ENCODE measurements at places on chromosomes 5 and 9.
A peak's percentile ranks its signal among the peaks of the same experiment; 100 is the strongest.

DNA sequence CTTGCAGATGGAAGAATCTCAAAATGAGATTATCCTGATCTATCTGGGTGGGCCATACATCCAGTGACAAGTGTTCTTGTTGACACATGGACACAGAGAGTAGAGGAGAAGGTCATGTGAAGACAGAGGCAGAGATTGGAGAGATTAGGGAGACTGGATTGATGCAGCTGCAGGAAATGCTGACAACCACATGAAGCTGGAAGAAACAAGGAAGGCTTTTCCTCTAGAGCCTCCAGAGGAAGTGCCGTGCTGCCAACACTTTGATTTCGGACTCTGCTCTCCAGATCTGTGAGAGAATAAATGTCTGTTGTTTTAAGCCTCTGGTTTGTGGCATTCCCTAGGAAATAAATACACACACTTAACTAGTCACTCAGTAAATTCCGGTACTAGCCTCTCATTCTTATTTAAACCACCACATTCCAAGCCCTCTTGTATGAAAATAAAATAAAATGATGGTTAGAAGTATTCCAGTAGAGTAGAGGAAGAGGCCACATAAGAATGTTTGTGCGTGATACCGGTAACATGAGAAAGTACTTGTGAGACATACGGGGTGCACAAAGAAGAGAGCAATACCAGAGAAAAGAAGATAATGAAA, 110.9 kb upstream of the DMAC1 start:
- DNase-seq: no peak

DNA sequence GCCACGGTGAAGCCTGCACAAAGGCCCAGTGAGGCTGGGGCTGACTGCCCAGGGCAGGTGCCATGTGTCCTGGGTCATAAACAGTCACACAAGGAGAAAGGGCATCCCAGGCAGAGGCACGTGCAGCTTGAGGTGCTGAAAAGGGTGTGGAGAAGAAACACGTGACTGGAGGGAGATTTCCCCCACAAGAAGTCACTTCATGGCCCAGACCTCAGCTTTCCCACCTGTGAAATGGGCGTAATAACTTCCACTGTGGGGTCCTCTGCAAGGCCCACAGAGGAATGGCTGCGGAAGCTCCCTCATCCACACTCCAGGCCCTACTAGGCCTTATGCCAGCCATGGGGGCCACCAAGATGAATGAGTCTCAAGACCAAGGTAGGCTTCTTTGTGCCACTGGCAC, 20.1 kb upstream of the CPLX2 start:
- no peak for DNase-seq

DNA sequence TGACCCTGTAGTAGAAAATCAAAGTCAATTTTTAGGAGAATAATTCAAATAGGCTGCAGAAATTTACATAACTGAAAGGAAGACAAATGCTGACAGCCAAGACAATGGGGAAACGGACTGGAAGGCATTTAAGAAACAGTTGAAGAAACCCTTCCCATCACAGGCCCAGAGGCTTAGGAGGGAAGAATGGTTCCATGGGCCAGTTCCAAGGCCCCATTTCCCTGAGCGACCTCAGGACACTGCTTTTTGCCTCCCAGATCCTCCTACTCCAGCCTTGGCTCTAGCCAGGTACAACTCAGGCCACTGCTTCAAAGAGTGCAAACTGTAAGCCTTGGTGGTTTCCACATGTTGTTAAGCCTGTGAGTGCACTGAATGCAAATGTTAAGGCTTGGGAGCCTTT, 184.1 kb upstream of the SGCD start:
- no peak for DNase-seq

DNA sequence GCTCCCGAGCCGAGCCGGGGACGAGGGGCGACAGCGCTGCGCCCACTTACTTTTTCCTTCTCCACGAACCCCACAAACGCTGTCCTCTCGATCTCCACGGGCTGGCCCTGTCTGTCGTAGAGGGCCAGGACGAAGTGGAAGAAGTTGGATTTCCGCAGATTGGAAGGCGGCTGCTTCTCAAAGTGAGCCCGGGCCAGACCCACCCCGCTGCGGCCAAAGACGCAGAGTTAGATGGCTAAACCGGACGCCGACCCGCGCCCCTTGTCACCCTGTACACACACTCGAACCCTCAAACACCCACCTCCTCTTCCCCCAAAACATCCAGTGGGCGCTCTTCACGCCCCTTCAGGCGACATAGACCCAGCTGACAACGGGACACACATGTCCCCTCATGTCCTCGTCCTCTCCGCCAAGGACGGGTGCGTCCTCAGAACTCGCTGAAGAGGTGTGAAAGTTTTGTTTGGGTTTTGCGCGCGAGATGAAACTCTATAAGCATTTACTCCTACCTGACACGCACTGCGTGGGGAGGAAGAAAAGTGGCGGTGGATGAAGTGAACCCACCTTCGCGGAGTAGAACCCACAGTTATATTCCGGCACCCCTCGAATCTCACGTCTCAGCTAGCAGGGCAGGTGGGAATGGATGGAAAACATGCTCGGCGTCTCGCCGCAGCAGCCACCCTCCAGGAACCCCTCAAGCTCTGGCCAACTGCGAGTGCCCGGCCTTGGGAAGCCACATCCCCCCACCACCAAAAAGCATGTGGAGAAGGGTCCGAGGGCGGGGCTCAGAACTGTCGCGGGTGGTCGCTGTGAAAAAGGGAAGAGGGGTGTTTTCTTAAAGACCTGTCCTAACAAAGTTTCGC, 2.6 kb downstream of the EBF1 start:
- DNase-seq: no peak

- no peak for DNase-seq
Observed at GRCh38 chr9:124760719-124761118, 10.4 kb downstream of the NR6A1 start.

GRCh38 chr5:147949711-147950573, 43.6 kb upstream of the C5orf46 start:
- DNase-seq: peak; percentile 32

- no peak for DNase-seq
Observed at GRCh38 chr9:22114956-22115355, 105.9 kb upstream of the CDKN2B start.

DNA sequence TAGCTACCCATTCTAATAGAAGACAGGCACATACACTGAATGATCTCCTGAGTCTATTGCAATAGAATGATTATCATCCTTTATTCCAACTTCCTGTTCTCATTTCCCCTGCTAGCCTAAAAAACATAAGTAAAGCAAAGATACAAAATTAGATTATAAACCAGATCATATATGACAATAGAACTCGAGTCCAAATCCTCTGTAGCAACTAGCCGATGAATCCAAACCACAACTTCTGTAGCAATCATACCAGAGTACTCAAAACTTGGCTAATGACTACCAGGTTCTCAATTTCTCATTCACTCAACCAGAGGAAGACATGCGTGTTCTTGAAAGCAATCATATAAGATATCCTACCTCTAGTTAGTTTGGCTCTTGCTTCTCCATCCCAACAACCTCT, 622.1 kb downstream of the PSAT1 start:
- no peak for DNase-seq

GRCh38 chr5:180367991-180368390, 14.9 kb upstream of the GFPT2 start:
- no peak for DNase-seq

DNA sequence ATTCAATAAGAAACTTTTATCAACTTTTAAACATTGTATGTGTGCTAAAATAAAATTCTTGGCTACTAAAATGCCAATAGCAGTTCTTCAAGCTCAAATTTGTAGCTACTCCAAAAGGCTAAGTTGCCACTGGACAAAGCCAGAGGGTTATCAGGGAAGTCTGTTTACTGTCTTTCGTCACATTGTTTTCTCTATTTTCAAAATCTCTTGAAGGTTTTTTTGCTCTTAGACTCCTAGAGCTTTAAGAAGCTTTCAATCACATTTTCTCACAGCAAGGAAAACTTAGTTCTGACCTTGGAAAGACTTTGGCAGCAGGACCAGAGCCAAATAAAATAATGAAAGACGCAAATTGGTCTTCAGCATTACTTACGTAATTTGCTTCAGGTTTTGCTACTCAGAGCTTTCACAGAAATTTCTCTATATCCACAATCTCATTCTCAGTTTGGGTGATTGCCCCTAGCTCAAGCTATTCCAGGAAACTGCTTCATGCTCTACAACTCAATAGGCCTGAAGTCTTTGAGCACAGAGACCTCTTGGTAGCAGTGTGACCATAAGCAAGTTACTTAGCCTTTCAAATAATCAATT, 257.7 kb downstream of the GABRG2 start:
- no peak for DNase-seq

- no peak for DNase-seq
Observed at GRCh38 chr9:137311171-137311985, 9.3 kb upstream of the NRARP start.

DNA sequence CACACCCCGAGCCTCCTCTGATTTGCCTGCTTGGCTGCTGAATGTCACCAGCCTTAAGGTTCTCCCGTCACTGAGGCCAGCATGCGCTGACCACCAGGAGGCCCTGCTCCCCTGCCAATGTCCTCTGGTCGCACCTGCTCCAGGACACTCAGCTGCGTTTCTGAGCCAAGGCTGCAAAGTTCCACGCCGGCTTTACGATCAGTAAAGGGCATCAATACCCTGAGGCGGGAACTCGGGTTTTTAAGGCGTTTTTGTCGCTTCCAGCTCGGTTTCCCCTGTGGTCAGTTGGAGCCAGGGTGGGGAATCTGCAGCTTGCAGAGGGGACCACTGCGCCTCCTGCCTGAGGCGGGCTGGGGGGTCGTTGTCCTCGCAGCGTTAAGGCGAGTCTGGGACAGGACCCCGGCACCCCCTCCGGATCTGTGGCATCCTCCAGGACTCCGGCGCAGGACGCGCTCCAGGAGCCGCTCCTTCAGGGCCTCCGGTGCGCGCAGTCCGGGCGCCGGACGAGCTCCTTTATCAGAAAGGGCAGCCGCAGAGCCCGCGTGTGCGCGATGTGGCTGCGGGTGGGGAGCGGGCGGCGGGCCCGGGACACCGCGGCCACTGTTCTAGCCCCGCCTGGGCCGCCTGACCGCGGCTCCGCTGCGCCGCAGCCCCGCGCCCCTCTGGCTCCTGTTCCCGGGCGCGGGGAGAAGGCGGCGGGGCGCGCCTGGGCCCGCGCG, 24.1 kb upstream of the FLT4 start:
- DNase-seq: no peak

- DNase-seq: no peak
Observed at GRCh38 chr5:2006971-2007291, 124.2 kb upstream of the IRX4 start.

- no peak for DNase-seq
Observed at GRCh38 chr9:7119612-7120011, 361.8 kb downstream of the KDM4C start.

DNA sequence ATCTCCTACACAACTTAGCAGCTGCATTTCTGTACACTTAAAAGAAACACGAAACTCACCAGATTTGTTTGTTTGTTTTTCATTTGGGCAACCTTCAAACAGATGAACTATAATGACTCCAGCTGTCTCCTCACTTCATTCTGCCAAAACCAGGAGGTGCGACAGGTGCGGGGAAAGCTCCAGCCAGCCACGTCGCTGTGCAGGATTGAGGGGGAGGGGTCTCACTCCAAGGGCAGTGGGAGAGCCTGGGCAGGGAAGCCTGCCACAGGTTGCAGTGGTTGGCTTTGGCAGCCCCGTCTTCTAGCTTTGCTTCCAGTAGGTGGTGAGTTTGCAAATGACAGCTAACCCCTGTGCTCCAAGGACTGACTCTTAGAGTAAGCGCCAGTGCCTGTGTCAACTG, 215.8 kb downstream of the CEMIP2 start:
- no peak for DNase-seq

DNA sequence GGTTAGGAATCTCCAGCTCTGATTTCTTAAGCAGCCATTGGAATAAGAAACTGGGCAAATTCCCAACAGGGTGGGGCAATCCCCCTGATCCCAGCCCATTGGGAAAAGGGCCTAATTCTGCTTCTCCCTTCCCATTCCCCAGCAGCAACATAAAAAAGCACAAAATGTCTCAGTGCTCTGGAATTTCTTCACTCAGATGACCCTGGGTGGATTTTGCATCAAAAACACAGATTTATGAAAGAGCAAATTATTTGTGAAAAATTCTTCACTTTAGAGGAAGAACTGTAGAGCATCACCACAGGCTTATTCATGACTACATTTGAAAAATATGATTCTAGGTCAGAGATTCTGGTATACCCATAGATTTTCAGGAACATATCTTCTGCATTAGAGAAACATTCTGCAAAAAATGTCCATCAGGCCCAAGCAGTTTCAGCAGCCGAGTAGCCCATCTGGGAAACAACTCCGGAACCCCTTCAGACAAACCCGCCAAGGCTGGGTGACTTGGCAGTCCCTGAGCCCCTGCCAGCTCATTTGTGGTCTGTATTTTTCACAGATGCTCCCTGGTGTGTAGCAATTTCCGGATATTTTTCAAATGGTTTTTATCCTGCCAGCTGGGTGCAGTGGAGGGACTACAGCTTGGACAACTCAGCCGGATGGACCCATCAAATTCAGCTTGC, 102.1 kb upstream of the RANBP3L start:
- no peak for DNase-seq

DNA sequence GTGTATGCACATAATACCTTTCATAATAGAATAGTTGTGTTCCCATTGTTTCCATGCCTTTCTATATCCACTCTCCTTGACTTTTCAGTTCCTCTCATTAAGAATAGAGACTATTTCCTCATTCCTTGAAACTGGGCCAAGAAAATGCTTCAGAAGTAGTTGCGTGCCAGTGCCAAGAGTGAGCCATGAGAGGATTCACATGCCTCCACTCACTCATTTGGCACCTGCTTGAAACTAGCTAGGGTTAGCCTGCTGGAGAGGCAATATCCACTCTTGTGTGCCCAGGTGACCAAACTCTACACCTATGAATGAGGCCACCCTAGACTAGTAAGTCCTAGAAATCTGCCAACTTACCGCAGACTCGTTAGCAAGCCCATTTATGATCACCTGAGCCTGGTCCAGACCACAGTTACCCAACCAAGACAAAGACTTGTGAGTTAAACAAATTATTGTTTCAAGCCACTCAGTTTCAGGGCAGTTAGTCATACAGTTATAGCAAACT, 276.3 kb downstream of the EPB41L4A start:
- DNase-seq: no peak

DNA sequence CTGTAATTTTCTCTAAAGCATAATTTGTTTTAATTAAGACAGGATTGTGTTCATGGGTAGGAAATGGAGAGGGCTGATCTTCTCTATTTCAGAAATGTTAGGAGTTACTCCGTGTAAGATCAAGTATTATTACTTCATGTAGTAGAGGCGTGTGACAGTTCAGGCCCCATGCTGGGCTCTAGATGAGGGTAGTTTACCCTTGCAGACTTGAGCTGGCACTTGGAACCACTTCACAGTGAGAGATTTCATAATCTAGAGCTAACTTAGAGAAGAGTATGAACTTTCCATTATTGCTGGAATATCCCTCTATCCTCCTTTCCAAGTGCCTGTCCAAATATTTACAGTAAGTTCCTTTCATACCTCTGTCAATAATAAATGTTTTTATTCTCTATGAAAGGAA, 195.1 kb downstream of the PCSK5 start:
- DNase-seq: no peak

DNA sequence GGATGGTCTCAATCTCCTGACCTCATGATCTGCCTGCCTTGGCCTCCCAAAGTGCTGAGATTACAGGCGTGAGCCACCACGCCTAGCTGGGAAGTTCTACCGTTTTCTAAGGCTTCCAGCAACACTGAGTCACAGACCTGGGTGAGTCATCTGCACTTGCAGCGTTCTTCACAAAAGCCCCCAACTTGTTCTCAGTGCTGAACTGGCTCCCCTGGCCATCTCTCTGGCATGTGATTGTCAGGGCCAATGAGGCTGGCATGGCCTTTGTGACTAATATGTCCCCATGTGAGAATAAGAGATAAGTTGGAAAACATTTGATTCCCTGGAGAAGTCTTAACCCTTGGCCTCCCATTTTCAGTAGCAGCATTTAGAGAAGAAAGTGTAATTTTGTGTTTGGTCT, 124.4 kb downstream of the WDR41 start:
- DNase-seq: no peak
